Activated CD4-positive, CD25-positive, alpha-beta regulatory T cell treated with anti-CD3 and anti-CD28 coated beads, Interleukin-2, amount 50 U/mL, for 16 hours (primary cell): ENCODE measurements at places on chromosomes 2 and 18.

GRCh38 chr2:63340443-63340842 lies 247.8 kb downstream of the WDPCP start:
- no peak for DNase-seq

- no peak for DNase-seq
These were observed 78.5 kb downstream of the RHOB start for GRCh38 chr2:20525041-20526035.

GRCh38 chr2:28269019-28269784 lies 123.5 kb upstream of the FOSL2 start:
- no peak for DNase-seq

GRCh38 chr2:147525819-147526489 lies 318.9 kb upstream of the ACVR2A start:
- no peak for DNase-seq

DNA sequence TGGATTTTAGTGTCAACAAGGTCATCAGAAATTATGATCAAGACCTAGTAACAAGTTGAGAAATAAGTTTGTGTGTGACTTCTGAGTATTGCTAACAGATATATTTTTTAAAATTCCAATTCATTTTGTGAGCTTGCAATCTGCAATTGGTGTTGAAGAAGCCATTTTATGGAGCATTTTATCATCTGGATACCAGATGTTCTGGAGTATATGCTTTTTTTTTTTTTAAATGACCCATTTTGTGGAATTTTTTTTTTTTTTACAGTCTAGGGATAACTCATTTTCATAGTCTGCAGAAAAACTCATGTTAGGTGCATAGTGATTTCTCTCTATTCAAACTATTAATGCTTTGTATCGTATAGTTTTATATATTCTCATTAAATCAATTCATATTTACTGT lies 12.6 kb downstream of the QPCT start:
- DNase-seq, result no peak

GRCh38 chr2:203659331-203660049 lies 46.9 kb upstream of the CD28 start:
- no peak for DNase-seq
